ENCODE measurements at places on chromosomes 7 and 10.

- DNase-seq: peak; percentile 26
These were observed 443.2 kb upstream of the AKR1E2 start for GRCh38 chr10:4382811-4383210.

DNA sequence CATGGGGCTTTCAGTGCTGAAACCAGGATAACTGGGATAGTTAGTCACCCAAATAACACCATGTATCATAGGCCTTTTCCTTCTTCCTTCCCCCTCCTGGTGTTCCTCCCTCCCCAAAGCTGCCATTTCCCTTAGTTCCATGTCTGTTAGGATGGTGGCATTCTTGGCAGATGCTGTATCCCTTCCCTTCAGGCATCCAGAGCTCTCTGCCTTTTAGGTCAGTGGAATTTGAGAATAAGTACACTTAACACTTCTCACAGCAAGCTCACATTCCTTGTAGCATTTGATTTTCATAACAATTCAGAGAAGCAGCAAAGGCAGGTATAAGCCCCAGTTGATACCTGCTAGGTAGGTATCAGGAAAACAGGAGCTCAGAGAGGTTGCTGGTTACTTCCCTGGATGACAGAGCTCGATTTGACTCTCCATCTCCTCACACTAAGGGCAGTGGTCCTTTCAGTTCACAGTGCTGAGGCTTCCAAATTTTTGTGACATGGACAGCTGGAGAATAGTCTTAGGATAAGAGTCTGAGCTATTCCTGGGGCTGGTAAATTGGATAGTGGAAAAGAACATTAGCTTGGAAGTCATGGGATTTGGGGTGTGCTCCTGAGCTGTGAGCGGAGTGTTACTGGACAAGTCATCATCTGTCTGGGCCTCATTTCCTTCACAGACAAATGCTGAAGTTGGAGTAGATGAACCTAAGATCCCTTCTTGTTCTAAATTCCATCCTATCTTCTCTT lies 108.7 kb upstream of the RHOBTB1 start:
- DNase-seq: no peak

- no peak for DNase-seq
These were observed 132.6 kb downstream of the ST7 start for GRCh38 chr7:117085769-117086463.

GRCh38 chr7:143892527-143893300 lies 9.3 kb downstream of the TCAF1 start:
- no peak for DNase-seq

DNA sequence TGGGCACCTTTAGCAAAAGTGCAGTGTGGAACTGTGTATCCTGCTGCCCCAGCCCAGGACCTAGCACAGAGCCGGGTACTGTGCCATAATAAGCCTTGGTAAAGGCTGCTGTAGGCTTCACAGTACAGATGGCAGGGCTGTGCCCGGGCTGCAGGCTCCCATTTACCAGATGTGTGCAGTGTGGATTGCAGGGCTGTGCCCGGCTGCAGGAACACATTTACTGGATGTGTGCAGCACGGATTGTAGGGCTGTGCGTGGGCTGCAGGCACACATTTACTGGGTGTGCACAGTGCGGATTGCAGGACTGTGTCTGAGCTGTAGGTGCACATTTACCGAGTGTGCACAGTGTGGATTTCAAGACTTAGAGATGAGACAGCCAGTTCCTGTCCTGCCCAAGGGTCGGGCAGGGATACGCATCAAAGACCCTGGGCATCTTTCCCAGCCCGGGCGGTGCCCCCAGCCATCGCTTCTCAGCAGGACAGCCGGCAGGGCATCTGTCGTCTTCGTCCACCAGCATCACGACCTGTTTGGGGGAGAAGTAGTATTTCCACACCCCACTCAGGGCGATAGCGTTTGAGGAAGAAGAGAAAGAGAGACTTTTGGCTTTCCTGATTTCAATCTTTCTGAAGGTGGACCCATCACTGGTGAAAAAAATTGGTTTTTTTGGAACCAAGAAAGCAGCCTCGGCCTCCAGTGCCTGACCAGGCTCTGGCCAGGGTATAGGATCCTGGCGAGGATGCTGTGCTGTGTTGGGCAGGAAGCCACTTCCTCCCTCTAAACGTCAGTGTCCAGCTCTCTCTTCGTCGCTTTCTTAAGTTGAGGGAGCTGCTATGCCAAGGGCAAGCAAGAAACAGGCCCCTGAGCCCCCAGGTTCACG lies 180.8 kb downstream of the CUX1 start:
- no peak for DNase-seq

DNA sequence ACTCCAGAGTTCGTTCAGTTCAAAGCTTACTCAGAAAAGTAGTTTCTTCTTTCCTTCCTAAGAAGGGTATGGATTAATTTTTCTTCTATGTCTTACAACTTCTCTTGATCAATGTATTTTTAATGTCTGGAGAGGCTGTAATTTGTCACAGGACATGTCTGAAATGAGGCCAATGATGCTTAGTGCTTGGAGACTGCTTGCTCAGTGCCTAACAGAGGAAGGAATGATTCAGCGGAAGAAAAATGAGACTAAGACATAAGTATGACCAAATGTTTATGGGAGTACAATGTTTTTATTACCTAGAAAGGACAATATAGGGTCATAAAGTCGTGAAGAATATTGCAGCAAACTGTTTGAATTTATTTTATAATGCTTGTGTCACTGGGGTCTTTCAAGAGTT lies 43.3 kb downstream of the GPR37 start:
- peak; percentile 13 for DNase-seq

DNA sequence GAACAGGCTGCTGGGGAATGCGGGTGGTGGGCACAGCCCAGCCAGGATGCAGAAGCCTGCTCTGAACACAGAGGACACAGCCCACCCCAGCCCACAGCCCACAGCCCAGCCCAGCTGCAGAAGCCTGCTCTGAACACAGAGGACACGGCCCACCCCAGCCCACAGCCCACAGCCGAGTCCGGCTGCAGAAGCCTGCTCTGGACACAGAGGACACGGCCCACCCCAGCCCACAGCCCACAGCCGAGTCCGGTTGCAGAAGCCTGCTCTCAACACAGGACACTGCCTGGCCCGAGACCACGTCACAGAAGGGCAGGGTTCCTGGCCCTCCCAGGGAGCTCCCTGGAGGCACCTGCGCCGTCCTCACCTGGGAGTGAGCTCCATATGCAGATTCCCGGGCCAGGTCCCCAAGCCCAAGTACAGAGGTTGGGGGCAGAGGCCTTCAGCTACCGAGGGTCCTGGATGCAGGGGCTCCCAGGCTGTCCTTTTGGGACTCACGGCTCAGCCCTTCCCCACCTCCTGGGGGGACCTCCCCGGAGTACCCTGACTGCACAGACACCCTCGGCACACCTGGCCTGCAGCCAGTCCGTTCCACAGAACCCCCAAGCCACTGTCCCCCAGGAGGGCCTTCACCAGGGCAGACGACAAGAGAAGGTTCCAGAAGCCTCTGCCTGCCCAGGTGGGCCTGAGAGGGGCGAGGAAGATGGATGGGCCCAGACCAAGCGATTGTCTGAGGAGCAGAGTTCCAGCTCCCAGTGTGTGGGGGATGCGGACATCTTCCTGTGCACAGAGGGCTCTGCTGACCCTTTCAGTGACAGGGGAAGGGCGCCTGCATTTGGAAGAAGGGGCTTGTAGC lies 23.7 kb upstream of the FOXL3 start:
- DNase-seq: no peak

GRCh38 chr7:117285826-117286225 lies 37.0 kb downstream of the WNT2 start:
- no peak for DNase-seq

DNA sequence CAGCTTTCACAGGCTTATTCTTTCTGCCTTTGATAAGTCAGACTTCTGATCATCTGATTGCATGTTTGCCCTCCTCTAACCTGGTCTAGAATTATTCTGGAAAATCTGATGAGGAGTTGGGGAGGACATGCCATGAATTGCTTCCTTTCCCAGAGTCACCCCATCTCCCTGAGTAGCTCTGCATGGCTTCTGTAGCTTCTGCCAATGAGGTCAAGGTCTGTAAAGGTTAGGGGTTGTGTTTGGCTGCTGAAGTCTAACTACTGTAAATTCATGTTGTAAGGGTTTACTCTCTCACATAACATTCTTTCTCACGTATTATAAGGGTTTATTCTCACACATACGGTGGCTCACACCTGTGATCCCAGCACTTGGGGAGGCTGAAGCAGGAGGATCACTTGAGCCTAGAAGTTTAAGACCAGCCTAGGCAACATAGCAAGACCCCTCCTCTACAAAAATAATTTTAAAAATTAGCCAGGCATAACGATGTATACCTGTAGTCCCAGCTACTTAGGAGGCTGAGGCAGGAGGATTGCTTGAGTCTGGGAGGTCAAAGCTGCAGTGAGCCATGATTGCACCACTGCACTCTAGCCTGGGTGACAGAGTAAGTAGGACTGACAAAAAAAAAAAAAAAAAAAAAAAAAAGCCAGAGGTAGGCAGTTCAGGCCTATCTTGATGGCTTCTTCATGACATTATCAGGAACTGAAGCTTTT lies 10.7 kb downstream of the GSTO2 start:
- DNase-seq: no peak

DNA sequence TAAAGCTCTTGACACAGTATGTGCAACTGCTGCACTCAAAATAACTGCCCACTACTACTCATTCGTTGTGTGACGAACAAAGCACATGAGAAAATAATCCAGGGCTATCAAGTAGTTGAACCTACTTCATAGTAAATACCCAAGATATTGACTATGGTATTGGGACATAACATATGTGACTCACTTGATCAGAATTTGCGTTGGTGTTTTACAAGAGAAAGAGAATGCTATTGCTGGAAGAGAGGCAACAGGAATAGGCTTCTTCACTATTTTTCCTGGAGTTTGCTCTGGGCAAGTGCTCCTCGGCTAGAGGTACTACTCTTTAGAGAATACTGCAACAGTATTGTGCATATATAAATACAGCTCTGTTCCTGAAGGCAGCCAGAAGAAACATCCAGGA lies 2.5 kb downstream of the DGKB start:
- DNase-seq: no peak

GRCh38 chr7:148265896-148266295 lies 324.7 kb upstream of the C7orf33 start:
- DNase-seq: no peak

GRCh38 chr10:84204122-84204521 lies 9.8 kb downstream of the CDHR1 start:
- DNase-seq: no peak

- no peak for DNase-seq
These were observed 53.3 kb downstream of the AKAP9 start for GRCh38 chr7:91993976-91994375.

- peak; percentile 49 for DNase-seq
These were observed 246.1 kb downstream of the TNS3 start for GRCh38 chr7:47335557-47336471.

- DNase-seq: no peak
These were observed 1020.6 kb downstream of the XPNPEP1 start for GRCh38 chr10:108902619-108903285.

DNA sequence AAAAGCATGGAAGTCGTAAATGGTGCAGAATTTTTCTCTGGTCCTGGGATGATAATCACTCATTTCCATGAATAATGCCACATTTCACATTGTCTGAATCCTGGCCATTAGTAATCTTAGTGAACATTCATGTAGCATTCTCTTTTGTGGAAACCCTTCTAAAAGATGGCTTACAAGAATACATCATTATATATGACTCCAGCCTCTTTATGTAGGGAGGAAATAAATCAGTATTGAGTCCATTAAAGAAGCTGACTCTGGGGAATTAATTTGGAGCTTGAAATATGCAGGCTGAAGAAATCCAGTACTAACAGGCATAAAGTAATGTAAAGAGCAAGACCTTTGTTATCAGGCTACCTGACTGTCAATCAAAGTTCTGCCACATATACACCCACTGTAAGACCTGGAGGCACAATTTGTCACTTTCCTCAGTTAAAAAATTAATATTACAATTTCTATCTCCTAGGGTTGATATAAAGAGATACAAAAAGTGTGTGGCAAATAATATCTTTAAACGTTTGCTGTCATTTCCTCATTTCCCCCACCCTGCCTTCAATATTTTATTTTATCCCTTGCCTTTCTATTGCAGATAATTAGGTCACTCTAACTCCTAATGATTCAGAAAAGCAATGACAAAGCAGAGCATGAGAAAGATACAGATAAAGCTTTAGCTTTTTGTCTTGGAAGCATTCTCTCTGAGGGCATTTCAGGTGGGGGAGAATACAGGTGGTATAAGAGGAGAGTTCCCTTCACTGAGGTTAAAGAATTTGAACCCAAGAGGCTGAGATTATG lies 1122.0 kb upstream of the GHITM start:
- no peak for DNase-seq

DNA sequence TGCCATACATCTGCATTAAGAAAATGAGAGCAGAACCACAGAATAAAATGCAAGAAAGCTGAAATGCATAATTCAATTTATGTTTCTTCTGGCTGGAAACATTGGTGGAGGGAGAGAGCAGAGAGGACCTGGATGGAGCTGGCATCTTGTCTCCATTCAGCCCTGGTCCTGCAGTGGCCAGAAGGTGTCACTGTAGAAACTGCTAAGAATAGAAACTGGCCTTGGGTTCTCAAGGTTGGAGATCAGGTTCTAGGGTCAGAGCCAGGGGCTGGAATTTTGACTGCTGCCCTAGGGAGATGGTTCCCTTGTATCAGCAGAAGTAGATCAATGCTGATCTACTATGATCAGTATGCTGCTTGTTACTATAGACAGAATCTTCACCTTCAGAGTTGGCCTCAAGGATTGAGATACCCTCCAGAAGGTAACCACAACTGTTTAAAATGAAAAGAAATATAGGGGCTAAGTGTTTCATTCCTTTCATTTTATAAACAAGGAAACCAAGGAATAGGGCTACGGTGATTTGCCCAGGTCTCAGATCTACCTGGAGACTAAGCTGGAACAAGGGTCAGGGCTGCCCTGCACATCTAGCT lies 13.1 kb downstream of the TAS2R41 start:
- peak; percentile 58 for DNase-seq

DNA sequence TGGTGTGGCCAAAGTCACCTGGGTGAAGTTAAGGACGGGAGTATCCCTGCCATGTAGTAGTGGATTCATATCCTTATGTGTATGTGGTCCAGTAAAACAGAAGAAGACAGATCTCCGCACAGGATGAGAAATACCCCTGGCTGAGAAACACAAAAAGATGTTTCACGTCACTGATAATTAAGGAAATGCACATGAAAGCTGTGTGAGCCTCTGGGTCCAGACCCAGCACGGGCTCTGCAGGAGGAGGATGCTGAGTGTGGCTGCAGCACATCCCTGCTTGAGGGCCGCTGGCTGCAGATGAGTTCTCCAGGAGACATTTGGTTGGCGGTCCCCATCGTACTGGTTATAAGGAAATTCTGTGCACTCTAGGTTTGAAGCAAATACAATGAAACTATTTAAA lies 8.2 kb upstream of the SUN1 start:
- no peak for DNase-seq

DNA sequence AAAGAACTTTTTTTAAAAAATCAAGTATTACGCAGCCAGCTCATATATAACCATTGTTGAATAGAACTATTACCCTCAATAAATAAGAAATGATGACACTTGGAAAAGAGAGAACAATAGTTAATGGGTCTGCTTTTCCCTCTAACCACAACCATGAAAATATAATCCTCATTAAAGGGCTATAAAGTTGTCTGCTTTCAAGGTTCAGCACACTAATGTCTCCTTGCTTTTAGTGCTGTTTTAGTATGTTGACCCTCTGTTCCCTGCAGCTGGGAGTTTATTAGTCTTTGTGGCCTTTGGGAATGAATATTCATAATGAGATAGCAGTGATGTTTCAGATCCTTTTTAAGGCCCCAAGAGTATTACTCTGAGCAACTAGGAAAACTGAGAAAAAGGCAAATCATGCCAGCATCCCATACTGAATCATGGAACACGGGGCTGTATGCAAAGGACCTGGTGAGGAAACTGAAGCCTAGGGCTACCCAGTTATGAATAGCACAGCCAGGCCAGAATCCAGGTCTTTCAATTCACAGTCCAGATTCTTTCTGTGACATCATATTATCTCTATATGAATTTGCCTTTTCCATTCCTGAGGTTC lies 332.0 kb upstream of the LRGUK start:
- no peak for DNase-seq

Data from adipocyte (in vitro differentiated cells).